ENCODE measurements at places on chromosomes 5 and 9.

- DNase-seq = no peak
Observed at GRCh38 chr5:33229216-33229615, 211.5 kb upstream of the TARS1 start.

DNA sequence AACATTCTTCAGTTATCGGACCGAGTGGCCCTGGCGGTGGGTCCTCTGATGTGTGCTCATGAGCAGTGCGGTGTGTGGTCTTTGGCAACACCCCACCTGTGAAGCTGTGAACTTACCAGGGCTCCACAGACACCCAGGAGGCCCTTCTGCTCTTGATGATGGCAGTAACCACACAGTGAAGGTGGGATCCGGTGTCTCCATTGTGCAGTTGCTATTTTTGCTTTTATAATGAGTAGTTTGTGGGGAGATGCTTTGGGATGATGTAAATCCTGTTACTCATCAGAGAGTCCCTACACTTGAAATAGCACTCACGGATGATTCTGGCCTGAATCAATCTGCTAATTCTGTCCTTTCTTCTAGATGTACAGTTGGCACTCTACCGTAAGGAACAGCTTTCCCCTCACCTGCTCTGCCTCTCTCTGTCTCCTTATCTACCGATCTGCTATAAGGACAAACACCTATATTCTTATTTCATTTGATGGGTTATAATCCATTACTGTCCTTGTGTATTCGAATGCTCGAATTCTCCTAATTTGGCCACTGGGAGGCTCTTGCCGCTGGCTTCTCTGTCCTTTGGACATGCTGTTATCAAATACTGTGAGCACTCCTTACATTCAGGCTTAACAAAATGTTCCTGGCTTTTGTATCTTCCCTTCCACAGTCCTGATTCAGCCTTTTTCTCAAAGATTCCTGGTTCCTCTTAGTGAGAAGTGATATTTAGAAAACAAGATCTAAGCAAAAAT is 20.2 kb downstream of the ATPSCKMT start:
- no peak for DNase-seq

DNA sequence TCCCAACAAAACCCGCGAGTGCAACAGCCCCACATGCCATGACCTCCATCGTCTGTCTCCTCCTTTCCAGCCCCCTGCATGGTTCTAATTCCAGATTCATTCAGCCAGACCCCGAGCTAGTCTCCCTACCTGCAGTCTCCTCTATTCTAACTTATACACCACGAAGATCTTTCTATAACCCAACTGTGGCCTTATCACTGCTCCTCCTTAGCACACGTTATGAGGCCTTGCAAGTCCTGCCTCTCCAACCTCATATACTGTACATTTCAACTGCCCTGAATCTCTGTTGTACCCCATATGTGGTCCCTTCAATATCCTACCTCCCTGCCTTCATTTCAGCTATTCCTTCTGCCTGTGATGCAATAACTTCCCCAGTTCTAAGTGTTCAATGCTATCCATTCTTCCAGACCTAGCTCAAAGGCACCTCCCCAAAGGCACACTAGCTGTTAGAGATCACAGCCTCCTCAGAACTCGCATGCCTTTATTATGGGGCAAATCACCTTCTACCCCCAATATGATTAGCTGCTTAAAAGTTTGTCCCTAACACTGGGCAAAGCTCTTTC is 215.1 kb upstream of the TRIM32 start:
- no peak for DNase-seq

DNA sequence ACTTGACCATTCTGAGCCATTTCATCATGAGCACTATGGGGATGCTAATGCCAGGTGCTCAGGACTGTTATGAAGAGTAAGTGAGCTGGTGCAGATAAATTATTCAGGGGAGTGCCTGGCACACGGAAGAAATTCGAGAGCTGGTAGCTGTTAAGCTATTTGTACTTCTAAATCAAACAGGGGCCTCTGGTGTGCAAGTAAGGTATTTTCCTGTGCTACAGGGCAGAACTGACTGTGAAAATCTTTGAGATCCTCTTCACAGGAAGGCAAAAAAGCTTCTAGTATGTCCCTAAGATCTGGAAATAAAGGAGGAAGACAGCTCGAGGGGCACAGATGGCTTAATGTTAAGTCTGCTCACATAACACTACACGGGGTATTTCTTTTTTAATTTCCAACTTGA is 106.3 kb upstream of the SPOCK1 start:
- DNase-seq = no peak

GRCh38 chr5:124056991-124057723 is 545.2 kb downstream of the CSNK1G3 start:
- no peak for DNase-seq

- no peak for DNase-seq
Observed at GRCh38 chr9:33620738-33621439, 96.8 kb downstream of the ANKRD18B start.

DNA sequence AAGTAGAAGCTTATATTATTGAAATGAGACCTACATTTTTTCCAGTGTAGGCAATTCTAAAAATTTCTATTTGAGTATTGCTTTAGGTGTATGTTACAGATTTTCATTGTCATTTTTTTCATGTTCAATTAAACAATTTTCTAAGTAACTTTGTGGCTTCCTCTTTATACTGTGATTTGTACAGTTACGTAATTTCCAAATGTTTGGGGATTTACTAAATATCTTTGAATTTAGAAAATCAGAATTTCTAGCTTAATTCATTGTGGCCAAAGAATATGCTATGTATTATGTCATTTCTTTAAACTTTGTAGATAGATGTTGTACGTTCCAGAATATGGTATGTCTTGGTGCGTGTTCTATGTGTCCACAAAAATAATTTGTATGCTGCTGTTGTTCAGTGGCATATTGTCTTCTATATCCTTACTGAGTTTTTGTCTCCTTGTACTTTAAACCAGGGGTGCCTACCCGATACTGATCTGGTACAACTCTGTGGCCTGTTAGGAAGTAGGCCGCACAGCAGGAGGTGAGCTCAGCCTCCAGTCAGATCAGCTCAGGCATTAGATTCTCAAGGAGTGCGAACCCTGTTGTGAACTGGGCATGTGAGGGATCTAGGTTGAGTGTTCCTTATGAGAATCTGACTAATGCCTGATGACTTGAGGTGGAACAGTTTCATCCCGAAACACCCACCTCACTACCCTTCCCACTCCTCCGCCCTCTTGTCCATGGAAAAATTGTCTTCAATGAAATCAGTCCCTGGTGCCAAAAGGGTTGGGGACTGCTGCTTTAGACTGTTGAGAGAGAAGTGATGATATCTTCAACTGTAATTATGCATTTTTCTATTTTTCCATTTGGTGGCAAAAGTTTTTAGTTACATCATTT is 63.5 kb downstream of the UBE2R2 start:
- DNase-seq = no peak

GRCh38 chr5:74186356-74187315 is 453.9 kb downstream of the ENC1 start:
- no peak for DNase-seq

- DNase-seq = no peak
Observed at GRCh38 chr9:109907810-109908458, 127.9 kb downstream of the PALM2AKAP2 start.

DNA sequence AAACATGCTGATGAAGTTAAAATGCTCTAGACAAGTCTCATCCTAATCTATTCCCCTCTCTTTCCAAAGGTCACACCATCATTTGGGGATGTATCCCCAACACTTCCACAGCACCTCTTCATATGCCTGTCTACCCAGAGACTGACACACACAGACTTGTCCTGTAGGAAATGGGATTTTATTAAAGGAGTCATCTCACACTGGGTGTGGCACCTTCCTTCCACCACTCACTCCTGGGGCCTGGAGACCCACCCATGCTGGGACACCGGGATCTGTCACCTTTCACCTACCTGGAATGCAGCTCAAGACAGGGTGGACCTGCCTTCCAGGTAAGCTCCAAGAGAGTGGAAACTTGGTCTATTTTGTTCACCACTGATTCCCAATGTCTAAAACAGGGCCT is 99.4 kb upstream of the HAND1 start:
- no peak for DNase-seq

GRCh38 chr5:150574818-150575547 is 65.5 kb upstream of the SYNPO start:
- no peak for DNase-seq

- no peak for DNase-seq
Observed at GRCh38 chr9:136838314-136839228, 3.7 kb upstream of the AJM1 start.

DNA sequence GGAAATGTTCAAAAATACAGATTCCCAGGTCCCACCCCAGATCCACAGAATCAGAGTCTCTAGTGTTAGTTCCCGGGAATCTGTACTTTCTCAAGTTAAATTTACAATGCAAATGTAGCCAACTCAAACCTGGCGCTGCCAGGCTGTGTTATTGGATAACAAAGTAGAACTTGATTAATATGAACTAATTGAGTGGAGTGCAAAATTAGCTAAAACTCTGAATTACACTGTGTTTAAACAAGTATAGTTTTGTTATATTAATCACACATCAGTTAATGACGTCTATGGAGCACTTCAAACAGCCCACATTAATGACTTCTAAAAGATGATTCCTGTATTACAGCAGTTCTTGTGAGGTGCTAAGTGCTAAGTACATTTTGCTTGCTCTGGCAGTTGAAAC is 32.4 kb upstream of the CYFIP2 start:
- no peak for DNase-seq

DNA sequence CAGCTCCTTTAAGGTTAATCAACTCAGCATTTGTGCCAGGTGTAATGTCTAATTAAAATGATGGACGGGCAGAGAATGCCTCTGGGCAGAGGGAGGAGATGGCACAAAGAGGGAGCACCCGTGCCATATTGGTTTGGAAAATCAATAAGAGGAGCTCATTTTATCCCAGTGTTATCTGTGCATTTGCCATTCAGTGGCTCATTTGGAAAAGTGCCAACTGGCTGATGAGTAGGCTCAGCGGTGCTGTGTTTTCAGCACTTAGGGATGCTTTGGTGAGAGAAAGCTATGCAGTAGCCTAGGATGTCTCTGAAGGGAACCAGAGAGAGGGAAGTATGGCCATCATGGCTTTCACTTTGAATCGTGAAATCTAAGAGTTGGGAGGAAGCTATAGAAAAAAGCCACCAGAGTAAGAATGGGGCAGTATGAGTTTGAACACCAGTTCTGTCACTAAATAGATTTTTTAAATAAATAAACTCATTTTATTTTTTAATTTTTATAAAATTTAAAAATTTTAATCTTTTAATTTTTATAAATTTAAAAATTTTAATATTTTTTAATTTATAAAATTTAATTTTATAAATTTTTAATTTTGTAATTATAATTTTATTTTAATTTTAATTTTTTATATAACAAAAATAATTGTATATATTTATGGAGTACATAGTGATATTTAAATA is 472.8 kb downstream of the BRINP1 start:
- DNase-seq = no peak

DNA sequence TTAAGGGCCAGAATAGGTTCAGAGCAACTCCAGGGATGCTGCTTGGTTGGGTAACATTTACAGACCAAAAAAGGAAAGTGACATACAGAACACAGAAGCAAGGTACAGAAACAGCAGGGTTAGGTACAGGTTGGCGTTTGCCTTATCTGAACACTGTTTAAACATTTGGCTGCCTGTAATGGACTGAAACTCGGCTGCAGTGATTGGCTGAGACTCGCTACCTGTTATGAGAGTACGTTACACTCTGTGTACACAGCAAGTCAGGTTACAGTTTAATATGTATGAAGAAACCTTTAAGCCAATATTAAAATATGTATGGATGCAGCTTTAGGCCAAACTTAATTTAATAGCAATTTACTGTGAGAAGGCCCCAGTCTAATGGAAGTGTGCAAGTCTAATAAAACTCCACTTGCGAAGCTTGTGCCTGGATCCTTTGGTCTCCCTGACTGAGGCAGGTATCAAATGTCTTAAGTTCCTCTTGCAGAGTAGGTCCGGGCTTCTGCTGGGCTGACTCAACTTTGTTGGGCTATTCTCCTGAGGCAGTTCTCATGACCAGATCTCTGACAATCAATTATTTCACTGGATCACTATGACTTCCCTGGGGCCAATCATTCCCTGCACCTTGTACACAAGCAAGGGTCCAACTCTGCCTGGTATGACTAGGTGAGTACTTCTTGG is 204.9 kb downstream of the ZNF462 start:
- DNase-seq = no peak

GRCh38 chr5:176703857-176704256 is 56.6 kb downstream of the TSPAN17 start:
- no peak for DNase-seq

- DNase-seq = no peak
Observed at GRCh38 chr5:13508559-13508958, 435.9 kb downstream of the DNAH5 start.

DNA sequence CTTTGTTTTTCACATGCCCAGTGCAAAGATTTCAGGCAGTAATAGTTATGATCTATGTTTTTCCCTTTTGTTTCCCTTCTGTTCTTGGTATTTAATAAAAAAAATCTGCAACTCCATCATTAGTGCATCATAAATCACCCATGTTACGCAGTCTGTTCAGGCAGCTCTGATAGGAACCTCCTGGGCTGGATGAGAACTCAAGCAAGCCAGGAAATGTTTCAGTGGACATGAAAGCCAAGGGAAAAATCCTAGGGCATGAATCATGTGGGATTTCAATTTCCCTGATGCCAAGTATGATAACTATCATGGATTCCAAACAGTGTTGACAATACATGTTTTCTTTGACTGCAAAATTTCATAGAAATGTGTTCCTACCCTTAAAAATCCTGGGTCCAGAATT is 119.7 kb upstream of the TARS1 start:
- DNase-seq = no peak

- DNase-seq = no peak
Observed at GRCh38 chr9:103615994-103616393, 478.1 kb upstream of the SMC2 start.

- no peak for DNase-seq
Observed at GRCh38 chr5:95823738-95824609, 1.4 kb upstream of the GLRX start.

GRCh38 chr5:142585451-142585850 is 100.4 kb downstream of the FGF1 start:
- DNase-seq = no peak

- no peak for DNase-seq
Observed at GRCh38 chr9:107299437-107299836, 16.4 kb downstream of the RAD23B start.

DNA sequence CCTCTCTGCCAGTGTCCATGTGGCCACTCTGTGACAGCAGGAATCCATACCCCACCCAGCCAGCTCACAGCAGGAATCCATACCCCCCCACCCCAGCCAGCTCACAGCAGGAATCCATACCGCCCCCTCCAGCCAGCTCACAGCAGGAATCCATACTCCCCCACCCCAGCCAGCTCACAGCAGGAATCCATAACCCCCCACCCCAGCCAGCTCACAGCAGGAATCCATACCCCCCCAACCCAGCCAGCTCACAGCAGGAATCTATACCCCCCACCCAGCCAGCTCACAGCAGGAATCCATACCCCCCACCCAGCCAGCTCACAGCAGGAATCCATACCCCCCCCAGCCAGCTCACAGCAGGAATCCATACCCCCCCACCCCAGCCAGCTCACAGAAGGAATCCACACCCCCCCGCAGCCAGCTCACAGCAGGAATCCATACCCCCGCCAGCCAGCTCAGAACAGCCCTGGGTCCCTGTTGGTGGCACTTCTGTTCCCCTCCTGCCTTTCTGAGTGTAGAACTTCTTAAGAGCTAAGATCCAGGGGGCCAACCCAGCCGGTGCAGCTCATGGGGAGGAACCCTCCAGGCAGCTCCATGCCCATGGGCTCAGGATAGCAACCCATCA is 8.4 kb upstream of the RXRA start:
- DNase-seq = no peak

Data from activated CD4-positive, CD25-positive, alpha-beta regulatory T cell (primary cell).